ENCODE measurements at places on chromosomes 6 and 20.

- DNase-seq: no peak
Observed at GRCh38 chr6:69873291-69873690, 6.9 kb downstream of the COL19A1 start.

- no peak for DNase-seq
Observed at GRCh38 chr6:44349904-44350649, 7.6 kb downstream of the SPATS1 start.

DNA sequence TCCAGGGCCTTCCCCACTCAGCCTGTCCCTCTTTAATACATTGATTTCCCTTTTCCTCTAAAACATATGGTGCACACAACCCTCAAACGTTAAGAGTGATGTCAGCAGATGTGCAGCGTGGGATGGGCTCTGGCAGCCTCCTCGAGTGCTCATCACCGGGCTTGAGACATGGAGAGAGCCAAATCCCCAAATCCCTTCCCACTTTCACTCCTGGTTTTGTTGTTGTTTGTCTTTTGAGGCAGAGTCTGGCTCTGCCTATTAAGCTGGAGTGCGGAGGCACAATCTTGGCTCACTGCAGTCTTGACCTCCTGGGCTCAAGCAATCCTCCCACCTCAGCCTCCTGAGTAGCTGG lies 5.8 kb upstream of the PLTP start:
- DNase-seq: no peak

DNA sequence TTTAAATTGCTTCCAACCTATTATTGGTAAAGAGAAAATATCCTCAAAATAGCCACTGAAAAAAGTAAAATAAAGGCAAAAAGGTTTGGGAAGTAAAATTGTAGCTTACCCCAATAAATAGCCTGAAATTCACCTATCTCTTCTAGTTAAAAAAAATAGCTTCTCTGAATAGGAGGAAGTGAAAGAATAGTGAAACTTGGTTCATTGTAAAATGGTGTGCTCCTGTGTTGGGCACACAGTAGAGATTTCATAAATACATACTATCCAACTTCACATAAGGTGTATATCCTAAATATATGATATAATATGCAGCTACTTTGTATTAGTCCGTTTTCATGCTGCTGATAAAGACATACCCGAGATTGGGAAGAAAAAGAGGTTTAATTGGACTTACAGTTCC lies 45.3 kb downstream of the CDK19 start:
- DNase-seq: no peak

GRCh38 chr6:168183613-168183970 lies 104.6 kb upstream of the FRMD1 start:
- no peak for DNase-seq

DNA sequence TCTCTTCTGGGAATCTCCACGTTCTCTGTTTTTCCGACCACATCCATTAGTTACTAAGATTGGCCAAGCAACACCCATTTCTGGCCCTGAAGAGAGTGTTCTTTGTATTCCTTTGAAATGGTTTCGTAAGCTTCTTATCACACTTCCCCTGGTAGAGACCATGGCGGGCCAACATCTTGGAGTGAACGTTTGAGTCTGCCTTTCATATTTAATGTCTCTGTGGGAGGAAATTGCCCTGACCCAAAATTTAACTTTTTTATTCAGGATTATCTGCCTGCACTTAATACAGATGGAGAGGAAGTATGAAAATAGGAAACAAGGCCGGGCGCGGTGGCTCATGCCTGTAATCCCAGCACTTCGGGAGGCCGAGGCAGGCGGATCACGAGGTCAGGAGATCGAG lies 177.0 kb upstream of the SNX9 start:
- no peak for DNase-seq

GRCh38 chr20:57785720-57786119 lies 75.9 kb upstream of the PMEPA1 start:
- DNase-seq: no peak

DNA sequence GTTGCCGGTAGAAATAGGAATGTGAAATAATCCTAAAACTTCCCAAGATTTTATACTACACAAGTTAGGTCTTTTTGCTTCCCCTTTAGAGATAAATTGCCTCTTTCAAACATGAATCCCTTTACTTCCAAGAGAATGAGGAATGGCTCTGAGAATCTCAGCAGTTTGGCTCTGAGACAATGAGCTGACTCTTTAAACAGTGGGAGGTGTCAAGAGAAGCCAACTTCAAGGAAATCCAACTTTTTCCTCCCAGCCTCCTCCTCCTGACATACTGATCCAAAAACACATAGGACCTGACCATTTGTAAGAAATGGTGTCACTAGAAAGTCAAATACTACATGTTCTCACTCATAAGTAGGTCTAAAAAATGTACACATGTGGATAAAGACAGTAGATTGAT lies 154.2 kb downstream of the ALDH8A1 start:
- DNase-seq: no peak

DNA sequence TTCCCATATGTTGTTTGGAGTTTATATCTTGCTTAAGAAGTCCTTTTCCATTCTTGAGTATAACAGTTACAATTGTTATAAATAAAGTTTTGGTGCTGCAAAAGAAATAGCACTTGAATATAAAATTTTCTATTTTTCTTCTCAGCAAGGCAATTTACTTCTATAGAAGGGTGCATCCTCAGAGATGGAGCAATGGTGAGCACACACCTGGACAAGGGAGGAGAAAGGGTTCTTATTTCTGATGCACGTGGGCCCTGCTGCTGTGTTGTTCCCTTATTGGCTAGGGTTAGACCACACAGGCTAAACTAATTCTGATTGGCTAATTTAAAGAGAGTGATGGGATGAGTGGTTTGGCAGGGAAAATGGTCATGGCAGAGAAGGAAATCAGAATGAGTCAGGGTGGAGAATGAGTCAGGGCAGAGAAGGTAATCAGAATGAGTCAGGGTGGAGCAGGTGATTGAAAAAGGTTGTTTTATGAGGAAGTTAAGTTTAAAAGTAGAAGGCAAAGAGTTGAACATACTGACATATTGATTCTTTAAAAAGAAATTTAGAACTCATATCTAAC lies 38.0 kb downstream of the CST8 start:
- DNase-seq: no peak

DNA sequence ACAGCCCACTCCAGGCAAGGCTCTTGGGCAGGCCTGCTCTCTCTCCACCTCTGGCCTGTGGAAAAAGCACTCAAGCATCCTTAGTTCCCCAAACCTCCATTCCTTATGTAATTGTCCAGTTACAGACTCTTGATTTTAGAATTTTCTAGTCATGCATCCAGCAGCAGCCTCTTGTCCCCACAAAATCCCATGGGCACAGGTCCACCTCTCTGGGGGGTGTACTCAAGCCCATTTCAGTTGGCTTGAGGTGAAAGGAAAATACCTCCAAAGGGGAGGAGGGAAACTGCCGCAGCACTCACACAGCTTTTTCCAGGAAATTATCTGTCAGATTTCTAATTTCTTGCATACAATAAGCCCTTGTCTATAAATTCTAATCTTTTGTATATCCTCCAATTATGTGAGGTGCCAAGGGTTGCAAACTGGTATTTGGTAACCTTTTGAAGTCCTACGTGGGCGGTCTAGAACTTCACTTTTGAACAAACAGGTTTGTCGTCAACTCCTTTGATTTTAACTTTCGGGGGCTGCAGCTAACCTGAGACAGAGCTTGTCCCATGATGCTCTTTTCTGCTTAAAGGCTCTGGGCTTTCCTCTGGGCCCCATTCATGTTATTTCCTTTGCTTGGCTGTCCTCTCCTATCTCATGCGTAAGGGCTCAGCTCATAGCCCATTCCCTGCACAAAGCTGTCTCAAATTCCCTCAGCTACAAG lies 104.7 kb upstream of the CEP85L start:
- no peak for DNase-seq

DNA sequence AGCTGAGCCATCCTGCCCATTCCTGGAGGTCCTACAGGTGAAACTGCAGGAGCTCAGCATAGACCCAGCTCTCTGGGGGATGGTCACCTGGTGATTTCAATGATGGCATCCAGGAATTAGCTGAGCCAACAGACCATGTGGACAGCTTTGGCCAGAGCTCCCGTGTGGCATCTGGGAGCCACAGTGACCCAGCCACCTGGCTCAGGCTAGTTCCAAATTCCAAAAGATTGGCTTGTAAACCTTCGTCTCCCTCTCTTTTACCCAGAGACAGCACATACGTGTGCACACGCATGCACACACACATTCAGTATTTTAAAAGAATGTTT lies 44.0 kb downstream of the SIRPA start:
- no peak for DNase-seq

DNA sequence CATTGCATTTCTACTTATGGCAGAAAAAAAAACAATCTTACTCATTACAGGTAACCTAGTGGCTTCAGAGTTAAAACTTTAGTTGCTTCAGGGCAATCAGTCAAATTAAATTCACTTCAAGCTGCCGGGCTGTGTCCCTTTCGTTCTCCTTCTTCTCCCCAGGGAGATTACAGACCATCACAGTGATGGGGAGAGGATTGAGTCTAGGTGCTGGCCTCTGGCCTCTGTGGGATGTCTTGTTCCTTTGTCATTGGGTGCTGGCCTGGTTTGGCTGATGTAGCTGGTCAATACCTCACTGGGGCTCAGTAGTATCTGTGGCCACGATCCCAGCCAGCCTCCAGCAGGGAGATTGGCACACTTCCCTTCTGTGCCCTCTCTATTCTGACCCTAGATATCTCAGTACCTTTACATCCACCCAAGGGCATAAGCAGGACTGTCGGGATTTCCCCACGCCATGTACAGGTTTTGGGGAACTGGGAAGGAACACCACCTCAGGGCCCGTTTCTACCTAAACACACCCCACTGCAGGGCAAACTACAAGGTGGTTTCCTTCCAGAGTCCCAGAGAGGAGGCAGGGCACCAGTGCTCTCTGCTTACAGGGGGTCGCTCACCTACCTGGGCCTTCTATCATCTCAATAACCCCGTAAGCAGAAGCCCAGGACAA lies 15.4 kb downstream of the FYN start:
- no peak for DNase-seq

DNA sequence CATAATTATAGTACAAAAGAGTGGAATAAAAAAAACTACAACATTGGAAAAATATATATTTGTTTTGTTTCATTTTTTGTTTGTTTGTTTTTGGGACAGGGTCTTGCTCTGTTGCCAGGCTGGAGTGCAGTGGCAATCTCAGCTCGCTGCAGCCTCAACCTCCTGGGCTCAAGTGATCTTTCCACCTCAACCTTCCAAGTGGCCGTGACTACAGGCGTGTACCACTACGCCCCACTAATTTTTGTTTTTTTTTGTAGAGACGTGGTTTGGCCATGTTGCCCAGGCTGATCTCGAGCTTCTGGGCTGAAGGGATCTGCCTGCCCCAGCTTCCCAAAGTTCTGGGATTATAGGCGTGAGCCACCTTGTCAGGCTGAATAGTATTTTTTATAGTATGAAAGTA lies 41.4 kb upstream of the SH3BGRL2 start:
- no peak for DNase-seq

- DNase-seq: no peak
Observed at GRCh38 chr6:106745824-106746582, 116.6 kb downstream of the QRSL1 start.

GRCh38 chr6:118469468-118469867 lies 78.6 kb upstream of the PLN start:
- no peak for DNase-seq

DNA sequence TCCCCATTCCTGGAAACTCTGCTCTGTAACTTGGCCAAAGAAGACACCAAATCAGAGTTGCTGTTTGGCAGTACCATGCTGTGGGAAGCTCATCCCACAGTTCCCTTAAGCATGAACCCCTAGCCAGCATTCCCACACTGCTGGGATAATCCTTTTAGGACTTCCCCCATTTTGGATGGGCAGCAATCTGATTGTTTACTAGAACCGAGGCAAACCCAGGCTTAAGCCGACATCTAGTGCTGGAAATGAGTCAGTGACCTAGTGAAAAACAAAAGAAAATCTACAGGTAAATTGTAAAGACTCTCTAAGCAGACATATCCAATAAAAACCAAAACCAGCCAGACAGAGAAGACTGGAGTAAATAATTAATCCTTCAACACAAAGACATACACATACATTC lies 5.2 kb downstream of the DNAH8 start:
- DNase-seq: no peak

DNA sequence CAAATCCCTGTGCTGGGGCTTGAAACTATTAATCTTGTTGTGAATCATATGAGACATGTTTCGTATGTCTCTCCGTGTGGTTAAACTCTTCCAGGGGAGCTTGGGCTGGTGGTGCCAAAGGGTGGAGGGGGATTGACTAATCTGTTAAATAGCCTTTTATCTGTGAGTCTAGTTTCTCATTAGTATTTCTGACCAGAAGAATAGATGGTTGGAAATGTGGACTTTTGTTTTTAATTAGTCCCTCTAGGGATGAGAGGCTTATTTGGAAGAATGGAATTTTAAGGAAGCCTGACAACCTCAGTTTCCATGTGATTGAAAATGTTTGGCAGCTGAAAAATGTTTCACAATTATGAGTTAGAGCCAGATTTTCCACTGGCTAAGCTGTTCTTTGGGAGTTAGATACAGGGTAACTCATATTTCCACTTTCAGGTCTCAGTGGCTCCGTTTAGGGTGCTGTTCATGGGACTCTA lies 117.3 kb downstream of the BCKDHB start:
- no peak for DNase-seq

DNA sequence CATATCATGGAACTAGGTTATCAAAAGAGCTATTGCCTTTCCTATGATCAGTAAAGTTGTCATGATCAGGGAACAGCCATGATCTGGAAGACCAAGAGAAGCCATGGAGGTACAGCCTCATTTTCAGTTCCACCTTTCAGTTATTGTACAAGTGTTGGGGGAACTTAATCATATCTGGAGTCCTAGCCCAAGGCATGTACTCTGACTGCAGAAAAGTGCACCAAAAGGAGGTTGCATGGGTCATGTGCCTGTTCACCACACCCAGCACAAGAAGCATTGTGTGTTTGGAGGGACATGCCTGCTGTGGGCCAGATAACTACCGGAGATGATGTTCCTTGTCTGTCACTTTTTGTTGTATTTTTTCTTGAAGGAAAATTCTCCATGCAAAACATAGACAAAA lies 185.8 kb upstream of the MAN1A1 start:
- DNase-seq: no peak

DNA sequence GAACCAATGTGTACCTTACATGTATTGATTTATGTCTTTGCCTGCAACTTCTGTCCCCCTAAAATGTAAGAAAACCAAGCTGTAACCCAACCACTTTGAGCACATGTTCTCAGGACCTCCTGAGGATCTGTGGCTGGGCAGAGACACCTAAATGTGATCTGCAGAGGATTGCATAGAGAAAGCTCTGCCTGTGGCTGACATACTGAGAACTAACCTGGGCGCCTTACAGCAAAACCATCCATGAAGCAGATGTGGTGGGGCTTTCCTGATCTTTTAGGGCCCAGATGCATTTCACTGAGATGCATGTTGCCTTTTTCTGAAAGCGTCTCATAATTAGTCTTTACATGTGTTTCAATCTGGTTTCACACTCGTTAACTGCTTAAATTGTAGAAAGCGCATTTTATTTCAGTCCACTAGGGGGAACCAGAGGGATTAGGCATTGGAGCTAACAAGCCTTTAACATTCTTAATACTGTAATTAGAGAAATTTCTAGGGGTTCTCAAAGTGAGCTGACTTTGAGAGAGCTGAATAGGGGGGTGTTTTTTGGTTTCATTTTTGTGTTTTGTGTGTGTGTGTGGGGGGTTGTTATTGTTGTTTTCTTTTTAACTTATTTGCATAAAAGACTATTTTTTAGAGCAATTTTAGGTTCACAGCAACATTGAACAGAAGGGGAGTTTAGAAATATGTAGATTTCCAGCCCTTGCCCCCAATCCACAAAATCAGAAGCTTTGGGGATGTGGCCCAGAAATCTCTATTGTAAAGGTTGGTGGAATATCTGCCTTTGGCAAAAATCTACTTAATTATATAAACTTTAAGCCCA lies 50.9 kb upstream of the FAM184A start:
- no peak for DNase-seq
